ENCODE measurements at places on chromosomes 4 and X.
A peak's percentile ranks its signal among the peaks of the same experiment; 100 is the strongest.

GRCh38 chr4:10810411-10810810, 125.8 kb upstream of the CLNK start:
- DNase-seq, result no peak

DNA sequence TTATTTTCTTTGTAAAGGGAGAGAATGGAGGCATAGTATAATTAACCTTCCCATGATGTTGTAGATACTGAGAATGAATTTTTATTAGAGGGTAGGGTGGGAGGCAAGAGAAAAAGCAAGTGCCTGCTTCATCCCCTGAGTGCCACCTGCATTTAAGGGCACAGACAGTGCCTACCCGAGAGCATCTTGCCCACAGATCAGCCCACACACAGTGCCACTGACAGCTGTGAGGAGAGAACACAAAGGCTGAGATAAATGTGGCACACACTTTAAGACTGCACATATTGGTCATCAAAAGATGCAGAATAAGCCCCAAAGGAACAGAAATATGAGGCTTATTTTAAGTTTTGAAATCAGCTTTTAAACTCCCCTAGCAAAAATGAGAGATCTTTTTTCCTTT, 250.8 kb downstream of the SLC39A8 start:
- no peak for DNase-seq

GRCh38 chr4:8267077-8267476, 2.5 kb upstream of the HTRA3 start:
- peak; percentile 44 for DNase-seq

DNA sequence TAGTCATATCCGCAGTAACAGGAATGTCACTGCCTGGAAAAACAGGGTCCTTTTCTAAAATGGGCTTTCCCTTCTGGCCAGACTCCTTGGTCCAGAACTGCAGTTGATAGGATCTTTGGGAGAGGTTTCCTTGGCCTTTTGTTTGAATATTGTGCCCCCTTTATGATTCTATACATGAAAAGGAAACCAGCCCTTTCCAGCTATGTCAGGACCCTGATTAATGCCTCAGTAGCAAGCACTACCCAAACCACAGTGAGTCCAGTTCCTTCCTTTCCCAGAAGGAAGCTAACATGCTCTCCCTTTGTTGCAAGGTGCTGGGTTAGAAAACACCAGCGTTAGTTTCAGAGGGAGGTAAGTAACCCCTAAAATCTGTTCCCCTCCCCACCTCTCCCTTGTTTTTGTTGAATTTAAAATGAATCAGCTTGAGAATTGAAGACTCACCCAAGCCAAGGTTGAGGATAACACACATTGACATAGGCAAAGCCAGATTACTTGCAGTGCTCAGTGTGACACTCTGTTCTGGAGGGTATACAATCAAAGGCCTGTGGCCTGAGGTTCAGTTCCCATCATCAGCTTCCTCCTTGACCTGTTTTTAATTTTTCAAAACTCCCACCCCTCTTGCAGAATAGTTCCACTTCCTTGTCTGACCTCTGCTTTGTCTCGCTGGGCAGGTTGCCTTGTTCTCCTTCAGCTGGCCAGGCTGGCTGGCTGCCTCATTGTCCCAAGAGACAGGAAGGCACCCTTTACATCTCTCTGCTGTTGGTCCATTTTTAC, 87.6 kb upstream of the PLAC1 start:
- DNase-seq, result no peak

DNA sequence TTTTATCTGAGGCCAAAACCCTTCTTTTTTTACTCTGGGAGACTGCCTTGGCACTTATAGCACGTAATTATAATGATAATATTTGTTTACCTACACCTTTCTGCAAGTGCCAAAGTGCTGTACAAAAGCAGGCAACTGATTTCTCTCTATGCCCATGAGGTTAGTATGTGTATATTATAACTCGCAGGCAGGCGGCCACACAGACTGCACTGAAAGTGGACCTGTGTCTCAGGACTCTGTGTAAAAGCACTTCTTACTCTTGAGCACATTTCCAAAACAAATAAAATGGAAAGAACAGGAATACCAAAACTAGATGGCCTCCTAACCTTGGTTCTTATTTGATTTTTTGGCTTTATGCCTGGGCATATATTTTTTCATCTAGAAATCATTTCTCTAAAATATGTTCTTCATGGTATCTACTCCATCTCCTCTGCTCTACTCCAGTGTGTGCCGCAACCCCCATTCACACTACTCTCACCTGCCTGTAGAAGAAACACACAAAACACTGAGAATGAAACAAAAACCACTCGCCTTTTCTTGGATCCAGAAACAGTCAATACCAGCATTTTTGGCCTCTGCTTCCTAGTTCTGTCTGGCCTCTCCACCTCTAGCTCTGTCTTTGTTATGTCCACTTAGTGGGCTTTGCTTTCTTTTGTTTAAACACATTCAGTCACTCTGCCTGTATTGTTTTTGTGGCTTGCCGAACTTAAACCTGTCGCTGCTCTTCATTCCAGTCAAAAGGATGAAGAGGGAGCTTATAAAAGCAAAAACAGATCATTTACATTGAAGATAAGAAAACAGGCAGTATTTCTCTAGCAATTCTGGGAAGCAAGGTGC, 934.5 kb upstream of the TENM3 start:
- no peak for DNase-seq

DNA sequence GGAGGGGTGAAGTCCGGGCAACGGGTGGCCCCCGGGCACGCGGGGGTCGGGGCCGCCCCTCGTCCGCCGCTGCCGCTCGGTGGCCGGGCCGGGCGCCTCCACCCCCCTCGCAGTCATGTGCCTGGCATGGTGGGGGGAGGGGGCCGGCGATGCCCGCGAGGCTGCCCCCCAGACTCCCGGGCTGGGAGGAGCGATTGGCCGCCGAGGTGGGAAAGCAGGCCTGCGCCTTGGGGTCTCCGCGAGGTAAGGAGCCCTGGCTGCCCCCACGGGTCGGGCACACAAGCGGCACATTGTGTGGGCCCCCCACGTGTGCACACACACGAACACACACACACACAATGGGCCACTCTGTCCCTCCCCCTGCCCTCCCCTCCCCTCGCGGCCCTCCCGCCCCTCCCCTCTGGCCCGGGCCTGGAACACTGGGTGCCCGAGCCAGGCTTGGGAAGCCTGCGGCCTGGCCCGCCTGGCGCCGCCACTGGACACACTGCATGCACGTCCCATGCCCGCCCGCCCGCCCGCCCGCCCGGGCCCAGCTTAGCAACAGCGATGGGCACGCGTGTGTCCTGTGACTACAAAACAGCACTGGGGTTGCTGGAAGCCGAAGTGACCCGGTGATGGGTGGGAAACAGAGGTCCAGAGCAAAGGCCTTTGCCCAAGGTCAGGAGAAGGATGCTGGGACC, 1.3 kb downstream of the SLC6A8 start:
- DNase-seq, result no peak

- no peak for DNase-seq
These were observed 56.2 kb upstream of the GPRIN3 start for GRCh38 chr4:89363786-89364185.

DNA sequence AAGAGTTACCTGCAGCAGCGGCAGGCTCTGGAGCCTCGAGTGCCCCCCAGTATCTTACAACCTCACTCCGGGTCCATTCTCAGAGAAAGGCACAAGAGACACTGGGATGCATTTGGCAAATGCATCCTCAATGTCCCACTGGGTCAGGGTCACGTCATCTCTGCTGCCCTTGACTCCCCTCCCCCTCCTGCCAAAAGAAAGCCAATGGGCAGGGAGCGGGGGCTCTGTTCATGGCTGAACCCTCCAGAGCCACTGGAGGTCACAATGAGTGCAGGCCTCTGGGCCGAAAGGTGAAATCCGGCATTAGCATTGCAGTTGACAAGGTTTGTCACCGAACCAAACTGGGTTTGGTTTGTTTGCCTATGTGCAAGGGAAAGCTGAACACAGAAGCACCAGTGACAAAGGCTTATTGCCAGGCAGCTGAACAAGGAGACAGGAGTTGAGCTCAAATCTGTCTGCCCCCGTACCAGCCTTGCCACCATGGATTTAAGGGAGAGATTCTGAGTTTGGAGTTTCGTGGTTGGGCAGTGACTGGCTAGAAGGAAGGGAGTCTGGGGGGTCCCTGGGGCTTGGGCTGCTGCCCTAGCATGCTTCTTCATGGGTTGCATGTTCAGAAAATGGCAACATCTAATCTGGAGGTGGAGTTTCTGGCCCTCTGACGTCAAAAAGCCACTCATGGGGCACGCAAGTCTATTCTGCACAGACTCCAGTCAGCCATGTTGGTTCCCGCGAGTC, 64.3 kb downstream of the HTRA3 start:
- DNase-seq, result no peak

GRCh38 chr4:146969126-146969525, 23.5 kb upstream of the TTC29 start:
- DNase-seq, result no peak

DNA sequence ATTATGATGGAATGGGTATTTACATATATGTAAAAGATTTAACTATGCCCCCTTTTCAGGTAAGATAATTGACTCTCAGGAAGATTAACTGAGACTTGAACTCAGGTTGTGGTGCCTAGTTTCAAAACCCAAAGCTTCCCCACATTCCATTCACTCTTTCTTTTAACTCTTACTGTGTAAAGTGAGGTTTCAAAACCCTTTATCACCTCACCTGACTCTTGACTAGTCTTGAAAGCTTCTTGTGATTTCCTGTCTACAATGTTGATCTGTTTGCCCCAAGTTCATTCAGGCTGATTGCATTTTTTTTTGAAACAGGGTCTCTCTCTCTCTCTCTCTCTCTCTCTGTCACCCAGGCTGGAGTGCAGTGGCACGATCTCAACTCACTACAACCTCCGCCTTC, 40.5 kb upstream of the RAPGEF2 start:
- no peak for DNase-seq

DNA sequence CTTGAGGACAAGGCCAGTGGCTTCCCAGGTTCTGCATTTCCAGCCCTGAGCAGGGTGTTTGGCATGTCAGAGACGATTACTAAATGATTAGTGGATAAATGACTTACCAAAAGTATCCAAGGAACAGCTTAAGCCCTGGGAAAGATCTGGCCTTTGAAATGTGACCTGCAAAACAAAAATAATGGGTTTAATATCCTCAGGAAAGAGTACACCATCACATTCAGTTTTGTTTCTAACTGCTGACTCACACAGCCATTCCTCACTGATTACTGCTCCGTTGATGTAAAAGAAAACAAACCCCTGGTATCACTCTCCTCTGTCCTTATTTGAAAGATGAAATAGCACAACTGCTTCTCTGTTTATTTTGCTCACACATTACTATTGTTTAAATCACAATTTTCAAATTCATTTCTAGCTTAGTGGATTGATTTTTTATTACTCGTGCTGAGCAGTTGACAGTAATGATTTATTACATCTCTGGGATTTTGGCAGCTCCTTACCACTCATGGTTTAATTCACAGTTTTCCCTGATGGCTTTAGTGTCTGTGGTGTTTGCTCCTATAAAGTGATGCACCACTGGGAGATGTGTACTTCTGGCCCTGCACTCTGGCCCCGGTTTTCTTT, 117.0 kb downstream of the CBLL2 start:
- DNase-seq, result no peak

DNA sequence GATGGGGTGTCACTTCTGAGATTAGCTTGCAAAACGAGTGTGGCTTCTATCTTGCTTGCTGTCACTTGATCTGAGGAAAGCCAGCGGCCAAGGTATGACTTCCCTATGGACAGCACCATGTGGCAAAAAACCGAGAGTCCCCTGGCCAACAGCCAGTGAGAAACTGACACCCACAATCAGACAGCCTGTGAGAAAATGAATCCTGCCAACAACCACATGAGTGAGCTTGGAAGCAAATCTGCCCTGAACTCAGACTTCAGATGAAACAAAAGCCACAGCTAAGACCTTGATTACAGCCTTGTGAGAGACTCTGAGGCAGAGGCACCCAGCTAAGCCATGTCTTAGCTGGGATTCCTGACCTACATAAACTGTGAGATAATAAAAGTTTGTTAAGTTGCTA, 45.5 kb downstream of the PPP1R2C start:
- peak; percentile 15 for DNase-seq

GRCh38 chrX:85052636-85053343, 49.1 kb downstream of the APOOL start:
- peak; percentile 16 for DNase-seq

DNA sequence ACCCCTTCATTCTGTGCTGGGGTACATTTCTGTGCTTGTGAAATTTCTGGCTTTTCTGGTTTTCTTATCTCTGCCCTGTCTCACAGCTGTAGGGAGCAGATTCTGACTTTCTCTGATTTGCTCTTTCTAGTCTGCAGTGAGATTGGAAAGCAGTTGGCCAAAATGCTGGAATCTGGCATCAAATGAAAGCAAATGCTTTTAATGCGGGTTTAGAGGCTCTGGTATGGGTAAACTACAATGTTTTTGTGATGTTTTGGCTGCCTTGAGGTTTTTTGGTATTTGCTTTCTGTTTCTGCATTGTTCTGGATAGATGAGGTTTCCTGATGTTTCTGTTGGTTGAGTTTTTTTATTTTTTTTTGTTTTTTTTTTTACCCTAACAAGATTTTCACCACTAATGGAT, 23.8 kb downstream of the SMIM20 start:
- DNase-seq, result no peak

DNA sequence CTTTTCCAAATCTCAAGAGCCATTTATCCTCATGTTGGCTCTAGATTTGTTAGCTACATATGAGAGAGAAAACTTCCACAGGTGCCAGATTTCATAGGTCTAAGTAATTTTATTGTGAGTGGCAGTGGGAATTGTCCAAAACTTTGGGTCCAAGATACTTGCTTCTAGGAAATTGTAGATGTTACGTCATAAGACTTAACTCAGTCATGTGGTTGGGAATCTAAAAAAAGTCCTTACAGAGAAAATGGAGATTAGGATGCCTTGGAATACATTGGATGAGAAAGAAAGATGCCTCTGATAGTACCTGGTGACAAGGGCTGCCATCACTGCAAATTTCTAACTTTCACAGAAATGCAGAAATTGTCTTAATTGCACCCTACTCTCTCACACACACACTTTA, 506.5 kb downstream of the C4orf33 start:
- no peak for DNase-seq

GRCh38 chrX:42093756-42094155, 170.4 kb upstream of the CASK start:
- no peak for DNase-seq

DNA sequence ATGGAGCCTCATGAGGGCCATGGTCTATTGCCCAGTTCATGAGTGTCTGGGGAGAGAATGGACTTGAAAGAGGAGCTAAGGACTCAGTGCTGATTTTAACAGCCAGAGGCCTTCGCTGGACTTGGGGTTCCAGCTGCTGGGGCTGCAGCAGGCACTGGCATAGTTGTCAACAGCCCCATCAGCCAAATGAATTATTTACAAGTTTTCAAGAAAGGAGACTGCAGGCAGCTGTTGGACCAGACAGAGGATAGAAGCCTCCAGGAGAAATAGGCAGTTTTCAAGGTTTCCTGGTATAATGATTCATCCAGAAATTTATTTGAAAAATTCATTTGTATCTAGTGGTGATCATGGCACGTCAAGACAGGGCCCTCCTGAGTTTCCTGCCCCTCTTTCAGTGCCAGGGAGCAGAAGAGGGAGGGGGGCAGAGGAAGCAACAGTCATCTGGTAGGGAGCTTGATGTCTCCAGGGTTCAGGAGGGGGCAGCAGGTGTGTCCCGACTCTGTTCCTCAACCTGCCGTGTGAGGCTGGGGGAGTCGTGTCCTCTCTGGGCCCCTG, 63.1 kb upstream of the GPR78 start:
- DNase-seq, result no peak

Measured in NCI-H524 (cell line).